ENCODE measurements at places on chromosomes 13 and 19. TPM values are rescaled to one million over a fixed set of nuclear protein-coding genes. Genes with fewer than 3 reads are reported as not detected.

GRCh38 chr13:60093425-60094019 is 70.2 kb downstream of the DIAPH3 start:
- no peak for DNase-seq

DNA sequence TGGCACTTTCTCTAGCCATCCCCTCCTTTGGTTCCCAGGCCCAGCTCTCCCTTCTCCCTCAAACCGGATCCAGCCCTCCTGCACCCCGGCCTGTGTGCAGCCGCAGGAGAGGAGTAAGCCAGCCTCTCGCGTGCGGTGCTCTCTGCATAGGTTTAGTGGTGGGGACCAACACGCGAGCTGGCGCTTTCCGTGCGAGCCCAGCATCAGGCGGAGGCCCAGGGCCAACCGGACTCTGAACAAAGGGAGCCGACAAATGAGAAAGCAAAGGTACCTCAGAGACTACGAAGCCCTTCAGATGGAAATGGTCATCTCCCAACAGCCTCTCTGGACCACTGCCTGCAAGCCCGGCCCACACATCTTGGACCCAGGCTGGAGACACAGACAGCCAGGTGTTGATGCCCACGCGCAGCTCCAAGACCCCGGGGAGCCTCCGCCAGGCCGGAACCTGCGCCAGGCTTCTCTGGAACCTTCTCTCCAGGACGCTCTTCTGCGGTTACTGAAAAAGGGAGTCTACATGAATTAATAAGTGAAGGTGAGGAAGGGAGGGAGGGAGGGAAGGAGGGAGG is 16.5 kb upstream of the LATS2 start:
- DNase-seq = no peak

STOML3 gene
- not detected for total RNA-seq

- DNase-seq = no peak
Observed at GRCh38 chr19:9878511-9879196, 43.5 kb downstream of the PIN1 start.

GRCh38 chr19:56094449-56094848 is 26.6 kb downstream of the ZNF787 start:
- DNase-seq = no peak

GRCh38 chr13:63206461-63206860 is 1790.8 kb upstream of the PCDH20 start:
- no peak for DNase-seq
